GM04504 (cell line): ENCODE measurements at places on chromosomes 7 and 10.
A peak's percentile ranks its signal among the peaks of the same experiment; 100 is the strongest.

DNA sequence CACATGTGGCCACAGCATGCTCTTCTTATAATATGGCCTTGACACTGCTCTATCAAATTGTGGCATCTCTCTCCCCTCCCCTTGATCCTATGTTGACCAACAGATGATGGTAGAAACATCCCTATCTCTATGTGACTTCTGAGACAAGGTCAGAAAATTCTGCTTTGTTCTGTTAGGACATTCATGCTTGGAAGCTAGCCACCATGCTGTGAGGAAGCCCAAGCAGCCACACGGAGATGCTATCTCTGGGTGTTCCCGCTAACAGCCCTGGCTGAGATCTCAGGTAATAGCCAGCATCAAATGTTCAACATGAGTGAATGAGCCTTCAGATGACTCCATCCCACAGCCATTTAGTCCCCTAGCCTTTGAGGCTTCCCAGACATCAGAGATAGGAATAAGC is 36.8 kb upstream of the CPXM2 start:
- DNase-seq: no peak

DNA sequence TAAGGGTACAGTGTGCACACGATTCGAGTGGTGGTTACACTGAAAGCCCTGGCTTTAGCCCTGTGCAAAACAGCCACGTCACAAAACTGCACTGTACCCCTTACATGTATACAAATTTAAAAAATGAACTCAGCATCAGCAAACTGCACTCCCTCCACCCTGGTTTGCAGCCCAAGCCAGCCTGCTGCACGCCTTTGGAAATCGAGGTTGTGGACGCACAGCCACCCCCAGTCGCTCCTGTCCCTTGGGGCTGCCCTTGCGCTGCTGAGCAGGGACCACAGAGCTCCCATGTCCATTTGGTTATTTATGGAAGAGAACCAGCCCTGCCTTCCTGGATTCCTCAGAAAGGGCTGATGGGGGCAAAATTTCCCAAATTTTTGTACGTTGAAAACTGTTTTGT is 98.8 kb downstream of the INPP5A start:
- DNase-seq: no peak

DNA sequence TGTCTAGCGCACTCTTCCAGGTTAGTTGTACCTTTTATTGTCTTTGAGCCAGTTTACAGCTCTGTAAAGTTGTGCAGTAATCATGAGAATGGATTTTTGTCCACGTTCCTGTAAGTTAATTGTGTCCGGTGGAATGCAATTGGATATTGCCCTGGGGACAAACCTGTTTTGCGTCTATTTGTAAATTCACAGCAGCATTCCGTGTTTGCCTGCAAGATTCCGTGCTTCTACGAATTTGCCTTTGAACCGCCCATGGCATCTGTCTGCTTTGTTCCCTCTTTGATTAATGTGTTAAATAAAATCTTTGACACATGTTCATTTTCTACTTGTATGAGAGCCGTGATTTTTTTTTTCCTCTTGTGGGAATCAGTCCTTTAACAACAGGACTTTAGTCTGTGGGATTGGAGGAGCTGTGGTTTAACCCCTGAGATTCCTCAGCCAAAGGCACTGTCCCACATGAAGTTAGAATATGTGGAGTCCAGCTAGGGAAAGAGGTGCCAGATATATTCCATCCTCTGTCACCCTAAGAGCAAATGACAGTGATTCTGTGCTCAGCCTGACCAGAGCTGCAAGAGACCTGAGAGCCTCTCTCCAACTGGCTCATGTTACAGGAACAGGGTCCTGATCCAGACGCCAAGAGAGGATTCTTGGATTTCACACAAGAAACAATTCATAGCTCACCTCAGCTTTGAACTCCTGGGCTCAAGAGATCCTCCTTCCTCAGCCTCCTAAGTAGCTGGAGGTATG is 126.3 kb downstream of the COL26A1 start:
- peak; percentile 26 for DNase-seq

DNA sequence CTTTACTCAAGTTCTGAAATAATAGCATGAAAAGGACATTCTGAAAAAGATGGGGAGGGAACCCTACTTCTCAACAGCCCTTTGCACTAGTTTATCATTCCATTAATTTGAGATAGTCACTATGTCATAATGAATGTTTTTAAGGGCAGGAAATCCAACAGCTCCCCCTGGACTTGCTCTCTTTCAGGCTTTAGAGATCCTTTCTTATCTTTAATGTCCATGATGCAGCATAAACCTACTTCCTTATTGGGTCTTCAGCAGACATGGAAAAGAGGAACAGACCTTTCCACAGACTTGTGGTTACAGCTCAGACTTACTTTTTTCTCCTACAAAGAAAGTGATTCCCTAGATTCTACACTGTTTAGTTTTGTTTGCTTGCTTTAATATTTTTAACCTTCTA is 87.3 kb downstream of the IDE start:
- DNase-seq: no peak

DNA sequence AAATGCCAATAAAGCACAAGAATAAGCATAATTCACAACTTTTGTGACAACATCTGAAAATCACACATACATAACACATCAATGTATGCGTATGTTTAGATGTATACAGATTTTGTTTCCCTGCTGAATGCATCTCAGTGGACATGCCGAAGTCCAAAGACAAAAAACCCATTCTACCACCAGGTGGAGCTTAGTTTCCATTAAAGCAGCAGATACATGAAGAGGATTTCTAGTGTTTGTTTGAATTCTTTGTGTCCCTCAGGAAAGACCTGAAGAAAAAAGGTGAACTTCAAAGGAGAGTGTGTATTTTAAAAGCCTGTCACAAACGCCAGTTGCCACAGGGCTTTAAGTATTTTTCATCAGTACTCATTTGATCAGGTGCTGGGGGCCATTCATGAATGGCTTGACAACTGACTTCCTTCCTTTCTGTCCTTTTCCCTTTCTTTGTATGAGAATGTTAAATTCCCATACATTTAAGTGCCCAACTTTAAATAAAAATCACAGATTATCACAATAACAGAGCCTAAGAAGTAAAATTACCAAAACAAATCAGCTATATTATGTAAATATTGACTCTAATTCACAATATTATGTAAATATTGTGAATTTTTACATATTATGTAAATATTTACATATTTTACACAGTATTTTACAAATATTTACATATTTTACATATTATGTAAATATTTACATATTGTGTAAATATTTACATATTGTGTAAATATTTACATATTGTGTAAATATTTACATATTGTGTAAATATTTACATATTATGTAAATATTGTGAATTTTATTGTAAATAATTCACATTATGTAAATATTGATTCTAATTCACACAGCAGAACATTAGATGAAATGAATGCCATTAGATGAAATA is 343.0 kb downstream of the CRPPA start:
- DNase-seq: no peak
